ENCODE measurements at places on chromosomes 1 and 21.

- no peak for DNase-seq
Measured at GRCh38 chr1:60234776-60235175, 161.2 kb upstream of the C1orf87 start.

- DNase-seq = peak; percentile 26
Measured at GRCh38 chr1:86155807-86156565, 586 bp downstream of the COL24A1 start.

- DNase-seq = peak; percentile 82
Measured at GRCh38 chr1:67713057-67713846, 28.3 kb downstream of the GADD45A start.

GRCh38 chr1:74246315-74246714 is 11.1 kb downstream of the TNNI3K start:
- DNase-seq = no peak

DNA sequence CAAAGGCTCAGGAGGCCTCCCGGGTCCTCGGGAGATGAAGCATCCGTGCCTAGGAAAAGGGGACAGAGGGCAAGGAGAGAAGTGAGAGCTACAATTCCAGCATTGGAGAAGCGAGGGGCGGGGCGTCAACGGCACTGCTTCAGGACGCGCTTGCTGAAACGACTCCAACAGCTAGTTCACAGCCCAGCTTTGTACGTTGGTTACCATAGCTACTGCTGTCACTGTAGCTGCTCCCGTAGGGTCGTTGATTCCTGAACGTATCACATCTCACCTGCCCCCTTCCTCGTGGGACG is 63.1 kb downstream of the TOR1AIP2 start:
- DNase-seq = no peak

DNA sequence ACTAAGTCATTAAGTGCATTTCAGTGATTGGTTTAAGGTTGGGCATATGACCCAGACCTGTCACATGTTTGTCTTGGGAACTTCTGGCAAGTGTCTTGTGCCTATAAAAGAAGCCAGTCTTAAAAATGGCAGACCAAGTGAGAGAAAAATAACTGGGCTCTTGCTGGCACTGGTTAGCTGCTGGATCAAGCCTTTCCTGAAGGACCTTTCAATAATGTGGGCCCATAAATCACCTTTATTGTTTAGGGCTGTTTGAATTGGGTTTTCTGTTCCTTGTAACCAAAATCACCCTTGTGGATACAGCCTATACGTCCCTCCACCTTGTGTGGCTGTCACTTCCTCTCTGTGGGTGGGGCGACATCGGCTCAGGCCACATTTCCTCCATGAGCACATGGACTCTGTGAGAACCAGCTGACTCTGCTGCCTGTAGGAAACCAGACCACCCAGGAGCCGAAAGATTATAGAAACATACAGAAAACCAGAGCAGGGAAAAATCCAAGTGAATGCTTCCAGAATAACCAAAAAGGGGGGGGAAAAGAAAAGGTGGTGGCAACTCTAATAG is 25.6 kb upstream of the WNT4 start:
- no peak for DNase-seq

- DNase-seq = no peak
Measured at GRCh38 chr21:32007456-32007855, 134.6 kb downstream of the HUNK start.

DNA sequence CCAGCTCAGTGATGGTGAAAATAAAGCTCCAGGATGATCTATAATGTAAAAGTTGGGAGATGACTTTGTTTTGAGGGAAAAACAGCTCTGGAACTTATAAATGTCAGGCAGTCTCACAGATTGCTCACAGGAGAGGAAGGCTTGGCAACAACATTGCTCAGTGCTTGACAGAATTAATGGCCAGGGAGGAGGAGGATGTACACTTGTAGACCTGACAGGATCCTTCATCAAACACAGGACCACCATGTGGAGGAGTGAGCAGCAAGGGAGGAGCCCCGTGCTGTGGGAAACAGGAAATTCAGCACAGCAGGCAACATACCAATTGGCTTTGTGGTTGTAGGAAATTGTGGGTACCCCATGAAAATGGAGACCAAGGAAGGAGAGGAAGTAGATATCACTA is 291.8 kb upstream of the CAMK1G start:
- no peak for DNase-seq

GRCh38 chr21:34603710-34604057 is 11.2 kb downstream of the RCAN1 start:
- DNase-seq = no peak

DNA sequence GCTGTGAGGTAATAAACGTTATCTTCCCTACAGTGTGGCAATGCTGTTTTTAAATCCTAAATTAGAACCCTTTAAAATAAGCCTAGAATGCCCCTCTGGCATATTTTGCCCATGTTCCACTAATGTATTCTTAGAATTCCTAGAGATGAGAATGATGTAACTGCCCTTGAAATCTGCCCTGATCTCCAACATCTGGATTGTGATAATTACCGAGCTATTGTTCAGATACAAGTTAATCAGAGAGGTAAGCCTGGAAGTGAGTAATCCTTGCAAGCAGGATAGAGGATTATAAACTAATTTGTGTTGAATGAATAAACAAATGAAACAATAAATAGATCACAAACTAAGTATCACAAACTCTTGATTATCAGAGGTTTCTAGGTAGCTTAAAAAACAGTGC is 107.8 kb upstream of the DMRTA2 start:
- DNase-seq = no peak

- DNase-seq = peak; percentile 63
Measured at GRCh38 chr1:40267767-40268187, 9.7 kb downstream of the ZMPSTE24 start.

- DNase-seq = no peak
Measured at GRCh38 chr21:16554503-16554902, 824.7 kb downstream of the USP25 start.

GRCh38 chr1:24910751-24911650 is 19.1 kb downstream of the RUNX3 start:
- no peak for DNase-seq

- DNase-seq = no peak
Measured at GRCh38 chr21:29121759-29122158, 8.7 kb upstream of the MAP3K7CL start.

GRCh38 chr1:93630168-93630567 is 51.5 kb downstream of the BCAR3 start:
- no peak for DNase-seq

DNA sequence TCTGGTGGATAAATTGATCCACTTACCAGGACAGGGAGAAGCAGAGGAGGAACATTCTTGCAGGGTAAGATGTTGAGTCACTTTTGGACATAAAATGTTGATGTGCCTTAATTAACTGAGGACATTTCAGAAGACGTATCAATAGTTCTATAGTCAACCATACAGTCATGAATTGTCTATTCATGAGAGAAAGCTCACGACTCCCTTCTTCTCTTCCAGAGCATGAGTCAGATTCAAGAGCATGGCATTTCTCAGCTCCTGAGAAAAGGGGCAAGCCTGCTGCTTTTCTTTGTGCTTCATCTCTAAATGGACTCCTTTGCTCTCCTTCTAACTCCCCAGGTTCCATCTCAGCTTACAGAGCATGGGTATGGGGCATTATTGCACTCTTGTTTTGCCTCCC is 55.7 kb downstream of the ADGRL4 start:
- DNase-seq = no peak

GRCh38 chr1:67420835-67421492 is 9.2 kb downstream of the SERBP1 start:
- DNase-seq = no peak

DNA sequence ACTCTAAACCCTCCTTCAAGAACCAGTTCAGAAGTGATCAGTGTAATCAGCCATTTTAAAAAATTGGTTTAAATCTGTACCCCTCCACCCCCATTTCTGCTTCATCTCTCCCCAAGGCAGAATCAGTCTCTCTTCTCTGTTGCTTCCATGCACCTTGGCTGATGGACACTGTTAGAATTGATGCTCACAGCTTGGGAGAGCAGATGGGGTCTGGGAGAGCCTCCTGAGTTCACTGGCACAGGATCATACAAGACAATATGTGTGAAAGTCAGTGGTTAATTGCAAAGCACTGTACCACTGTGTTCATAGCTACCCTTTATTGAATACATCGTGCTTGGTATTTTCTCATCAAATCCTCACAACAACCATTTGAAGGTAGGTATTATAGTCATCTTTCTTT is 140.9 kb downstream of the ROR1 start:
- DNase-seq = no peak

- no peak for DNase-seq
Measured at GRCh38 chr1:57530206-57530910, 106.5 kb upstream of the DAB1 start.

- DNase-seq = no peak
Measured at GRCh38 chr1:22864886-22865285, 107.8 kb downstream of the LACTBL1 start.

- DNase-seq = no peak
Measured at GRCh38 chr1:106768077-106768476, 288.4 kb upstream of the PRMT6 start.

GRCh38 chr21:17848228-17848627 is 29.1 kb upstream of the C21orf91 start:
- no peak for DNase-seq

GRCh38 chr1:68819190-68819829 is 322.4 kb upstream of the DEPDC1 start:
- DNase-seq = peak; percentile 6

GRCh38 chr1:91589437-91589836 is 88.8 kb downstream of the CDC7 start:
- no peak for DNase-seq

- DNase-seq = no peak
Measured at GRCh38 chr21:30337772-30338171, 278 bp upstream of the KRTAP27-1 start.

GRCh38 chr1:63829349-63830327 is 55.8 kb downstream of the ROR1 start:
- DNase-seq = no peak

- DNase-seq = no peak
Measured at GRCh38 chr1:22879445-22879844, 93.2 kb downstream of the LACTBL1 start.

GRCh38 chr1:226603858-226604559 is 55.4 kb downstream of the STUM start:
- no peak for DNase-seq

DNA sequence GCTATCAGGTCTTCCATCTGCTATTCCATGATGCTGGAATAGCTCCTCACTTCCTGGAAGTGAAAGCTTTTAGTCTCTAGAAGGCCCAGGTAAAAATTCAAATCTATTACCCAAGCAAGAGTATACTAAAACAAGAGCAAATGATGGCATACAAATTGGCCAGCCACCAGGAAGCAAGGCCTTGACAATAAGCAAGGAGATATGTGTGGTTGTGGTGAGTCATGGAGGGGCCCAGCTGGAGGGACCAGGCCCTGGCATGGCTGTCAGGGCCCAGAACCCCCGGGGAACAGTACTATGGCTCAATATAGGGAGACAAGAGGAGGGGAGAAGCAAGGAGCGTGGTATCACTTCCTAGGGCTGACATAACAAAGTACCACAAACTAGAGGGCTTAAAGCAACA is 358.7 kb downstream of the RRAGC start:
- no peak for DNase-seq

GRCh38 chr1:9202240-9202870 is 32.2 kb upstream of the H6PD start:
- DNase-seq = no peak

GRCh38 chr1:153609585-153609907 is 3.4 kb downstream of the S100A16 start:
- no peak for DNase-seq

DNA sequence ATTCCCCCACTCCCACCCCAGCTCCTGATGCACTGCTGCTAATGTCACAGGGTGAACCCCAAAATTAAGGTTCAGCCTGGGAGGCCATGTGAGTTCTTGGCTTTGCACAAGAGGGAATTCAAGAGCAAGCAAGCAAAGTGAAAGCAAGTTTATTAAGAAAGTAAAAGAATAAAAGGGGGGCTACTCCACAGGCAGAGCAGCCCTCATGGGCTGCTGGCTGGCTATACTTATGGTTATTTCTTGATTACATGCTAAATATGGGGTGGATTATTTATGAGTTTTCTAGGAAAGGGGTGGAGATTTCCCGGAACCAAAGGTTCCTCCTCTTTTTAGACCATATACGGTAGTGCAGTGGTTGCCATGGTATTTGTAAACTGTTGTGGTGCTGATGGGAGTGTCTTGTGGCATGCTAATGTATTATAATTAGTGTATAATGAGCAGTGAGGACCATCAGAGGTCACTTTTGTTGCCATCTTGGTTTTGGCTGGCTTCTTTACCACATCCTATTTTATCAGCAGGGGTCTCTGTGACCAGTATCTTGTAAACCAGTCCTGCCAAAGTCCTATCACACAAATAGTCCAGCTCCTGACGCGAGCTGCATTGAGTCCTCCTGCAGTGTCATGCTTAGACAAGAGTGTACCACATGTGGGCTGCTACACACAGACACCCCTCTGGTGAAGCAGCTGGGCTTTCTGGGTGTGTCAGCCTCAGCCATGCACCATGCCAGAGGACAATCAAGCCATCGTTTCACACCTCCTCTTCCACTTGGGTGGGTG is 46.4 kb upstream of the CSF1 start:
- DNase-seq = peak; percentile 83

DNA sequence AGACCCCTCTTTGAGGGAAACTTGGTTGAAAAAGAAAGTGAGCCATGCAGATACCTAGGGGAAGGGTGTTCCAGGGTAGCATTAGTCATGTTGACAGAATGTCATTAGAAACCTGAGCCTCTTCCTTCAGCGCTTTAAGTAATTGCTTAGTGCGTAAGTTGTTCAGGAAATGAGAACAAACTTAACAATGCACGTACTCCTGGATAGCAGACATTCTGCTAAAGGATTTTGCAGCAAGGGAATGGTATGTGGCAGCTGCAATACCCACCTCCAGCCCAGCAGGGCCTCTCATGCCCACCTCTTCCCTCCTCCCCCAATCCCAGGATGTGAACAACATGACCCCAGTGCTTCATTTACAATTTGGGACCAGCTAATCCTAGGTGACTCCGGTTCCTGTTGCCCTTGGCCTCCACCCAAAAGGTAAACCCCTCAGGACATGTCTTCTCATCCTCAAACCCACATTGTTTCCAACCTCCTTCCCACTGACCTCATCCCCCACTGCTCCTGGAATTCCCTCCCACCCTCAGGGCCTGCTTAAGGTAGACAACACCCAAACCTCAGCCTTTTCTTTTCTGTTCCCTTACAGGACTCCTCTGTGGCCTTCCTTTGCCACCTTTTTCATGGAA is 98.0 kb upstream of the BCAR3 start:
- no peak for DNase-seq

GRCh38 chr1:100883963-100884362 is 10.7 kb downstream of the EXTL2 start:
- DNase-seq = peak; percentile 20

DNA sequence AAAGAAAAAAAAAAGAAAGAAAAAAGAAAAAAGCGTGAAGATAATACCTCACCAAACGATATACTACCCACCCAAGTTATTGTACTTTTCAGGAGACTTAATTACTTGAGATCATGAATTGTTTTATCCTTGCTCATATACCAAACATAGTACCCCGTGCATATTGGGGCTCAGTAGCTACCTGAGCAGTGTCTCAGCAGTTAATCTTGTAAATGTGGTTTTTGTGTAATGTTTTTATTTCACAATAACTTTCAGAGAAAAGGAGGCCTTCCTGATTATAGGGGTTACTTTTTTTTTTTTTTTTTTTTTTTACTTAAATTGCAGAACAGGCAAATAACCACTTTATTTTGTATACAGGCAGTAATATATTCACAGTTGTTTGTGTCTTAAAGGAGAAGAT is 80.3 kb downstream of the OSBPL9 start:
- peak; percentile 27 for DNase-seq

GRCh38 chr1:197917805-197918651 is 856 bp downstream of the LHX9 start:
- peak; percentile 29 for DNase-seq

Measured in hematopoietic multipotent progenitor cell treated with erythropoietin and hydrocortisone succinate and interleukin-3 and kit ligand, for 6 days (in vitro differentiated cells).